NCI-H69 (cell line): ENCODE measurements at places on chromosomes 3 and 15.

DNA sequence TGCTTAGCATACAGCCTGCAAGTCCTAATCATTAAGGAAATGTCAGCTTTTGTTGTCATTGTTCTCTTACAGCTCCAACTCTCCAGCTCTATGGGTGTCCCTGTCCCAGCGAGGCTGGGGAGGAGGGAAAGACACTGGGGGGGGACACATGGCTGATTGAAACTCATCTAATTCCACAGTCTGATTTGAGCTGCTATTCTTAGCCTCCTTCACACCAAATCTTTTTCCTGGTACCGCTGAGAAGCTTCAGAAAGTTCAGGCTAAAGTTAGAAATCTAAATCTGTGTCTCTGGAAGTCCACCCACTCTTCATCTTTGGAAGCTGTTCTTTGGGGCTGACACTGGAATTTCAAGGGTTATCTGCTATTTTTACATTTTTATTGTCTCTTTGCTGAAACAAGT is 61.3 kb upstream of the RASGRP1 start:
- no peak for DNase-seq

- peak; percentile 94 for DNase-seq
Observed at GRCh38 chr3:144272680-144273079, 301.1 kb downstream of the DIPK2A start.

DNA sequence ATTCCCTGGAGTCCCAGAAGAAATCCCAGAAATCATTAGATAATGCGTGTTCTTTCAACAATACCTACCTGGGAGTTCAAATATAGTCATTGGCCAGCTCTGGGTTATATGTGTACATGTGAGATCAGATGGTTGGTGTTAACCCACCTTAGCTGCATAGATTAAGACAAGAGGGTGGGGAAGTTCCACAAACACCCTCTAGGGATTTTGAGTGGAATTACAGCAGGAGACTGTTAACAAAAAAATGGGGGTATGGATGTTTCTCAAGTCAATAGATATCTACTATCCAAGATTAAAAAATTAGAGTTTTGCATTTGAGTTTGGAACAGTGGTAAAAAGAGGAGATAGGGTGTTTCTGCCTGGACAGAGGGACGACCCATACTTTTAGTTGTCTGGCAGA is 282.5 kb upstream of the CNTN3 start:
- DNase-seq: peak; percentile 37

GRCh38 chr15:57767481-57767880 is 61.0 kb downstream of the POLR2M start:
- DNase-seq: no peak

DNA sequence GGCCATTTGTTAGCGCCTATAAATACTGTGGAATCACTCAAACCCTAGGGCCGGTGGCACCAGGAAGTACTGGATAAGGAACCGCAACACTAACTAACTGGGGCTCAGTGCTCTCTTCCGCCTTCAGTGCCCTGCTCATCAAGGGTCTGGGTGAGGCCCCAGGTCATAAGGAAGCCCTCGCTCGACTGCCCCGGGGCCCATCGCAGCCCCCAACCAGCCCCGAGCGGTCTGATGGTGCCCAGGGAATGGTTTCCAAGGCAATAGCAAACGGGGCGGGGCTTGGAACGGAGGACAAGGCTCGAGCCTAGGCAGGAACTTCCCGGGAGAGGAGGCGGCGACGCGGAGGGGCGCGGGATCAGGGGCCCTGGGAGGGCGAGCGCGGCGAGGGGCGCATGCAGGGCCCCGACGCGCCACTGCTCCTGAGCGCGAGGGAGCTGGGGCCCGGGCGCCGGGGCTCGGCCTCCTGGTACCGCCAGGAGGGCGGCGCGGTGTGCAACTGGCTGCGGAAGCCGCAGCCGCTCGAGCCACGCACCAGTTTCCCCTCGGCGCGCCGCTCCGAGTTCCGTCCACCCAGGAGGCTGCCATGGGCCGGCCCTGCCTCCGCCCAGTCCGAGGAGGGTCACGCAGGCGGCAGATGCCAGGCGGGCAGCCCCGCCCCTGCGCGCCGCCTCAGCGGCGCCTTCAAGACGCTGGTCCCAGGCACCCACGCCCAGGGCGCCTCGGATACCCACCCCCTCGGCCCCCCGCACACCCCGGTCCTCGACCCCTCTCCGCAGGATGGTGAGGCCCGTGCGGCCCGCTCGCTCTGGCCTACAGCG is at the start of gene TTLL3:
TSS of gene TTLL3 (plus strand) at position 648 of the 818 bp plus-strand sequence. CDS start 400 bp downstream, outside the sequence.
- DNase-seq: peak; percentile 83

- peak; percentile 45 for DNase-seq
Observed at GRCh38 chr3:139353920-139354556, 10.2 kb downstream of the MRPS22 start.

- peak; percentile 63 for DNase-seq
Observed at GRCh38 chr15:64006642-64007041, 39.6 kb downstream of the DAPK2 start.

DNA sequence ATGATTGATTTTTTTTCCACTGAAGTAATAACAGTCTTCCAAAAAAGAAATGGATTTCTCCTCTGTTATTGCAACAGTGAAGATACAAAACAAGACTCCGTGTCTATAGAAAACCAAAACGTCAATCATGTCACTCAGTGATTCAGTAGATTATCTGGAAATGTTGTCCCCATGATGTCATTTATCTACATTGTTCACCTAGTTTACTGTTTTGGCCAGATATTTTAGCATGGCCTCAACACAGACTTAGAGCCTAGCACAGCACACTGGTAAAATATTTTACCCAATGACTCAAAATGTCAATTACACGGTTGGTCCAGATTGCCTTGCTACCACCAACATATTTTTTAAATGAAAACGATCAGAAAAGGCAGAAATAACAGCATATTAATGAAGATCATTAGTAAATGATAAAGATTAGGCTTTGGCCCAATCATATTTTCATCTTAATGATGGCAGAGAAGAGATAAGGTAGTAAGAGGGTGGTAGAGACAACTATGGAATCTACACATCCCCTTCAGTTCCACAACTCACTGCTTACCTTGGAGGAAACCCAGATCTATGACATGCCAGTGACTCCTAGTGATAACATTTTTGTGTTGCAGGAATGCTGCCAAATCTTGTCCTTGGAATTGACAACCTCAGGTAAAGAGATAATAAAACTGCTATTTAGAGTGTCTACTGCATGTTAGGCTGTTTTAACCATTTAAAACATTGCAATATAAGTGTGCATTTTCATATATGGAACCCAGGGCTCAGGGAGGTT is 347.7 kb upstream of the ARPP21 start:
- no peak for DNase-seq

DNA sequence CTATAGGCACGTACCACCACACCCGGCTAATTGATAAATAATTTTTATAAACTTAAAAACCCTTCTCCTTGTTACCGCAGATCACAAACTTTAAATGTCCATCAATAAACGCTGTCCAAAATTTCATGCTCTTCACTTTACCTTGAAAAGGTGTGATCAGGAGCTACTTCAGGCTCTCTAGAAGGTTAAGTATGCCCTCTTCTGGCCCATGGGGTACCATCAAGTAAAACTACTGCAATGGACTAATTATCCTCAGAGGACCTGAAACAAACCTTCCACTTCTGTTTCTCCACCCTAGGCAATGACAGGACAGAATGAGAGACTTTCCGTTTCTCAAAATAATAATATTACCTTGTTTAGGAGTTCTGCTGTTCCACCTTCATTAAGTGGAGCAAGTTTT is 9.2 kb downstream of the LZTFL1 start:
- DNase-seq: peak; percentile 47

DNA sequence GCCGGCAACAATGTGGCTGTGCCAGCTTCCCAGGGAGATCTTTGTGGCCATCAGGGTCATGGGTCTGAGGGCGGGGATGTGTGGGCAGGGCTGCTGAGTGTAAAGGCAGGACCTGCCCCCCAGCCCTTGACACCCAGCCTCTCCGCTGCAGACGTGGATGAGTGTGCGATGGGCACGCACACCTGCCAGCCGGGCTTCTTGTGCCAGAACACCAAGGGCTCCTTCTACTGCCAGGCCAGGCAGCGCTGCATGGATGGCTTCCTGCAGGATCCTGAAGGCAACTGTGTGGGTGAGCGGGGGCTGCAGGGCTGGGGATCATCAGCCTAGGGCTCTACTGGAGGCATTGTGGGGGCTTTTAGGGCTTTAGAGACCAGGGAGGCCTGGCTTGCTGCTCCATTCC is 78.8 kb downstream of the FBLN2 start:
- no peak for DNase-seq

- DNase-seq: no peak
Observed at GRCh38 chr15:39741258-39741657, 41.4 kb downstream of the FSIP1 start.

GRCh38 chr15:38459480-38459879 is 5.6 kb downstream of the FAM98B start:
- no peak for DNase-seq

DNA sequence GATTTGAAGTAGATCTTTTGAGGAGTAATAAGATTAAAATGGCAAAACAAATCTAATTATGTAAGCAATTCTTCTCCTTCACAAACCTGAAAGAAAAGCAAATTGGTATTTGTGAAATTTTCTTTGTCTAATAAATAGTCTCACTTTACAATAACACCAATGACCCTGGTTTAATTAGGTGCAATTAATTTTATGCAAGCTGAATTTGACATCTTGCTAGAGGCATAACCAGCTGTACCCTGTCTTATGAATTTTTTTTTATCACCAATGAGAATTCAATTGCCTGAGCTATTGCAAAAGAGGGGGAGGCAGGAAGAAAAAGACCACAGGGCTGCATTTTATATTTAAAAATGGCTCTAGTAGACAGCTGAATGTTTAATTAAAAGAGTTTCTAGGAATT is 113.5 kb upstream of the IL12A start:
- DNase-seq: peak; percentile 40

GRCh38 chr15:76837474-76837873 is 67.7 kb downstream of the SCAPER start:
- DNase-seq: no peak

GRCh38 chr3:104514371-104514770 is 852.3 kb upstream of the ALCAM start:
- no peak for DNase-seq

- DNase-seq: no peak
Observed at GRCh38 chr15:68517285-68517761, 61.5 kb upstream of the CORO2B start.

DNA sequence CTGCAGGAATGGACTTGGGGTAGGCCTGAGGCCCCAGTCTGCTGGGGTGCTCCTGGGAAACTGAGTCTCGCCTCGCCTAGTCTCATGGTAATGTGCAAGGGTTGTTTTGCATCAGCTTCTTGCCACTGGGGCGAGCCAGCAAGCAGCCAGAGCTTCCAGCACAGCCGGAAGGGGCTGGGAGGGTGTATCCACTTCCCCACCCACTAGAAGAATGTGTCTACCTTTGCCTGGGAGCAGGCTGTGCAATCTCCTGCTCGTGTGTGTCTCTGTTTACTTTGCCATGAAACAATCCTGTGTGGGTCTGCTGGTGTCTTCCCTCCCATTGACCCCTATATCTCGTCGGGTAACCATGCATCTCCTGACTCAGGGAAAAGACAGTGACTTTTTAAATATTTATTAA is 21.8 kb upstream of the ERICH6 start:
- no peak for DNase-seq

DNA sequence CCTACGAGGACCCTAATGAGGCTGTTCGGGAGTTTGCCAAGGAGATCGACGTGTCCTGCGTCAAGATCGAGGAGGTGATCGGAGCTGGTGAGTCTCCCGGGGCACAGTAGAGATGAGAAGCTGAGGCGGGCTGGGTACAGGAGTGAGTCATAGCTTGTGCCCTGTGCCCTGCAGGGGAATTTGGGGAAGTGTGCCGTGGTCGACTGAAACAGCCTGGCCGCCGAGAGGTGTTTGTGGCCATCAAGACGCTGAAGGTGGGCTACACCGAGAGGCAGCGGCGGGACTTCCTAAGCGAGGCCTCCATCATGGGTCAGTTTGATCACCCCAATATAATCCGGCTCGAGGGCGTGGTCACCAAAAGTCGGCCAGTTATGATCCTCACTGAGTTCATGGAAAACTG is 17.9 kb downstream of the EPHB3 start:
- no peak for DNase-seq

DNA sequence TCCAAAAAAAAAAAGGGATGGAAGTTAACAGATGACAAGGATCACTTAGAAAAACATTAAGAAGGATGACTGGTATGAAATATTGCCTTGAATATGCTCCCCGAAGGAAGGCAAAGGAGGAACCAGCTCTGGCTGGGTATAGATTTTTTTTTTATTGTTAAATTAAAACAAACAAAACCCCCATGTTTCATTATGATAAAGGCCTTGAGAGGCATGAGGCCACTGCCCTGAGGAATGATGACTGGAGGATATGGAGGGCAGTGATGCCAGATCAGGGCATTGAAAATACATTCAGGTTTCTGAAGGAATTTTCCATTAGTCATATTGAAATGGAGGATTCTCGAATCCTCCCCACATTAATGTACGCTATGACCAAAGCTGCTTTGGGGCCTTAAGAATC is 120.9 kb downstream of the ADAMTS9 start:
- no peak for DNase-seq
